ENCODE measurements at places on chromosomes 3 and 15.

GRCh38 chr3:23490459-23490858 lies 287.3 kb downstream of the UBE2E2 start:
- peak; percentile 34 for DNase-seq

DNA sequence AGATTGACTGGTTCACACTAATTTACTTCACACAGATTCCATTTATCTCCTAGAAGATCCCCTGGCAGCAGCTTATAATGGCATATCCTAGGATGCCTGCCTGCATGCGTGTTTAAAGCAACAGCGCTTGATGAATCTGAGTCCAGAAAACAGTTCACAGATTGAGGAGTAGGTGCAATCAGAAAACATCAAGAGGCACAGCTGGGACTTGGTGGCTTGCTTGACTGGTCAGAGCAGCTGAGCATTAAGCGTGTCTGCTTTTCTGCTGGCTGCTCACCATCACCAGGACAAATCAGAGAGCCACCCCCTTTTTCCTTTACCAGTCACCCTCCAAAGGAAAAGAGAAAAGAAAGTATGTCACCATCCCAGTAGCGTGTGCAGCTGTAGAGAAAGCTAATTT lies 223.6 kb downstream of the WDR72 start:
- DNase-seq = no peak

GRCh38 chr15:77986891-77987764 lies 90.4 kb downstream of the TBC1D2B start:
- no peak for DNase-seq

DNA sequence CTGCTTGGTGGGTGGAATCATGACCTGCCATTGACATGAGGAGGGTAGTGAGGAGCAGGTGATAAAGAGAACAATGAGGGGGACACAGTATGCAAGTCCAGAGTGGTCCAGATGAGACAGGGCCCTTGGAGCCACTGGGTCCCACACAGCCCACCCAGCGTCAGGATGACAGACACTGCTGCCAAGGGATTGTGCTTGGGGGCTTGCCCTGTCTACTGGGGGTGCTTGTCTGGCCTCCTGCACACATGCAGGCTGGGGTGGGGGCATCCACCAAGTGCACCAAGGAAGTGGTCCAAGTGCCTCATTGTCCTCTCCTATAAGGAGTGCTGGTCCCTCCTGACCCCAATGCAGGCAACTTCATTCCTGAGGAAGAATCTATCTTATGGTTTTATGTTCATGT lies 39.2 kb upstream of the CTSH start:
- DNase-seq = no peak

DNA sequence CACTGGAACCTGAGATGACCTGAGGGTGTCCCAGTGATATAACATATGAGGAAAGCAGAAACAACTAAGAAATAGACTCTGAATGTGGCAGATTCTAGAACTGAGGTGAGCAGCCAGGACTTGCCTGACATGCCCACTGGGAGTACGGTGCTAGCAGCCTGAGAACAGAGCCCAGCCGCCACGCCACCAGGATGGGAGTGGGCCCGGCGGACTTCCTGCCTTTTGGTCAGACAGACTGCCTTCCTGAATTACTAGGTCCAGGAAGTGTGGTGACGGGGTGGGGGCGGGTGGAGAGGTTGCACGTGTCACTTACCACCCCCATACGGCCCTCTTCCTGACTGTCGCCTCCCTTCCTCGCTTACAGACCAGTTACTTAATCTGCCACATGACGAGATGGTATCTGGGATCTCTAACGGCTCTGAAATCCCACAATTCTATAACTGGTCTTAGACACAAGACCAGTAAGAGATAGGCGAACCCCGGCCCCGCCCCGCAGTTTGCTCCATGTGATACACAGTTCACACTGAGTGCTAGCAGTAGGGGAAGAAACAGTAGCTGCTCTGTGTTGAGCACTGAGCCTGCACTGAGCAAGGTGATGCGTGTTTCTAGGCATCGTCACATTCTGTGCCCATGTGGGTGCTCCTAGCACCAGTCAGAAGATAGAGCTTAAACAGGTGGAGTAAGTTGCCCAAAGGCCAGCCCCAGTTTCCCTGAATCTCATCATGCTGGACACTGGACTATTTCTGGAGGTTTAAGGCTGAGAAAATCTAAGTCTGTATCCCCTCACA lies 95.7 kb downstream of the CPN2 start:
- no peak for DNase-seq

GRCh38 chr15:48560321-48561051 lies 85.0 kb downstream of the FBN1 start:
- DNase-seq = no peak

- DNase-seq = no peak
Measured at GRCh38 chr15:36362509-36362915, 216.9 kb upstream of the CDIN1 start.

- no peak for DNase-seq
Measured at GRCh38 chr3:103991461-103992115, 1375.1 kb upstream of the ALCAM start.

- DNase-seq = no peak
Measured at GRCh38 chr3:41239587-41239986, 40.3 kb downstream of the CTNNB1 start.

All from foreskin fibroblast (primary cell).